ENCODE measurements at places on chromosomes 2 and 18.

DNA sequence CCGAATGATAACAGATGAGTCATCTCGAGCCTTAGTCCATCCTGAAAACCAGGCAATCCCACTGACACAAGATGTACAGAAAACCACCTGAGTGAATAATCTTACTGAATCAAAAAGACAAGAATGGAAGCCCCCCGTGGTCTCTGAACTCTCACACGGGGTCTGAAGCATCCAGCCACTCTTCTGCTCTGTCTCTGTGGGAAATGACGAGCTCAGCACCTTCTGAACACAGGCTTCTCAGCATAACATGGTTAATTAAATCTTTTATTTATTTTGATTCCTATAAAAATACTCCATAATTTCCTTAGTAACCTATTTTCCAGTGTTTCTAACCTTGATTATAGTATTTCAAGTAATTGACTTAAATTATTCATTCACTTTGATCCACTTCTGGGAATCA is 203.7 kb downstream of the TMEM163 start:
- DNase-seq: no peak

DNA sequence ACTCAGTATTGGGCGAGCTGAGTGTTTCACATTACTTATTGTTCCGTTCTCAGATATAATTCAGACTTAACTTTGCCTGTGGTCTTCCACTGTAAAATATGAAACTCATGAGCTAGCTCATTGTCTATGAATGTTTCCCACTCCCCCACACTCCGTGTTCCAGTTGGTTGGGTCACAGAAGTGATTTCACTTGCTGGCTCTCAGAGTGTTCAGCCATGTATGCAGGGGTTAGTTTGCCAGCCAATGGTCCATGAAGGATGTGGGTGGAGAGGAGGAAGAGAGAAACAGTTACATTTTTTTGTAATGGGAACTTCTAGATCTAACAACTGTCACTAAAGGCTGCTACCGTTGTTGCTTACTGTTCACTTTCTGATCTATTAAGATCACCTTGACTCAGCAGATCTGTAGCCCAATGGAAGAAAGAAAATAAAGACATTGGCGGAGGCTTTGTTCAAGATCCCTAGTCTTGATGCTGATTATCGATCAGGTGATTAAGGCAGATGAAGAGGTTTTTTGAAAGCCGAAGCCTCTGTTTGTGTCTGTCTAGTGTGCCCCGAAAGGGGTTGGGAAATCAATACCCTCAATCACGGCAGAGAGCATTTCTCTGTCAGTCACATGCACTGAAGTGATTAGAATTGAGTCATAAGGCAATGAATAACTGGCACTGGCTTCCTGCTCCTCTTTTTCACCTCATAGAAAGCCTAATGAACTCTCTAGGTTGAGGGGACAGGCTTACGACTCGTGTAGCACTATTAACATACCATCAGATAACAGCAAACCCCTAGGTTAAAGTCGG is 279.7 kb upstream of the FIGN start:
- no peak for DNase-seq

DNA sequence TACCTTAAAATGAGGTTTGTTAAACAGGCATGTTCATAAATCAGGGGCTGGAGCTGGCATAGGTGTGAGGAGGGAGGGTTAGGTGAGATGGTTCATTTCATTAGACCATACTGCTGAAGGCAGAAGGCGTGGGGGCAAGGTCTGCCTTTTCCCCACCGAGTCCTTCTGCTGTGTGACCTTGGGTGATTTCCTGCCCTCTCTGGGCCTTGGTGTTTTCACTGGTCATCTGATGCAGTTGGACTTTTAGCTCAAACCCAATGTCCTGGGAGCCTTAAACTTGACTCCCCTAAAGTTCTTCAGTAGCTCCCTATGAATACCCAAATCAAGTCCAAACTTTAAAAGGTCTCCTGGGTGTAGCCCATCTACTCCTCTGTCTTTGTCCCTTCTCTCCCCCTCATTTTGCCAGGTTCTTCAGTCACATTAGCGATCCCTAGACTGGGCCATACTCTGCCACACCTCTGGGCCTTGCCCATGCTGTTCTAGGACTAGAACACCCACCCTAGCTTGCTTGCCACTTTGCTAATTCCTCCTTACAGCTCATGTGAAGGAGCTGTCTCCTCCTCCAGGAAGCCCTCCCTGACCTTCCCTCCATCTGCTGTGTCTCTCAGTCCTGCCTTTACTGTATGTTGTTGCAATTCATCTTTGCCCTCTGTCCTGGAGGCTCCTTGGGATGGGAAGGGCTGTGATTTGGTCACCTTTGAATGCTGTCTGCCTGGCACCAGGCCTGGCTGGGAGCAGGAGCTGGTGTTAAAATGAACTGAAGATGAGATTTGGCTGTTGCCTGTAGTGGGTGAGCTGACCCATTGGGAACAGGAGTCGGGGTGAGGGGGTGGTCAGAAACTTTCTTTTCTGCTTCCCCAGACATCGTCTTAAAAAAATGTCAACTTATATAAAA is 85.4 kb upstream of the HS6ST1 start:
- DNase-seq: no peak

DNA sequence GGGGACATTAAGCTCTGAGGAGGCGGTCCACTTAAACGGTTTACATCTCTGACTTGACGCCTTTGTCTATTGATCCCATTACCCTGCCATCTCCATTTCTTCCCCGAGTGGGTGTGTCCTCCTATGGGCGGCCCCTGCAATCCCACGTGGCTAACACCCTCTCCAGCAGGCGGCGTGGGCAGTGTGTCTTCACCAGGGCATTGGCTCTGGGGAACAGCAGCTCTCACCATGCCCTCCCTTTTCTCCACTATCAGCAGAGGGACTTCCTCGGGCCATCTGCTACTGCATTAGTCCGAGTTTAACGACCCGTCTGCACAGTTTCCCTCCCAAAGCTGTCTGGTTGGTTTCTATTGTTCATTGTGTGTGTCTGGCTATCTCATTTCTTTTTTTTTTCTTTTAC is 511.9 kb upstream of the NRP2 start:
- DNase-seq: peak; percentile 28

- no peak for DNase-seq
Observed at GRCh38 chr2:220785178-220785577, 786.9 kb downstream of the EPHA4 start.

DNA sequence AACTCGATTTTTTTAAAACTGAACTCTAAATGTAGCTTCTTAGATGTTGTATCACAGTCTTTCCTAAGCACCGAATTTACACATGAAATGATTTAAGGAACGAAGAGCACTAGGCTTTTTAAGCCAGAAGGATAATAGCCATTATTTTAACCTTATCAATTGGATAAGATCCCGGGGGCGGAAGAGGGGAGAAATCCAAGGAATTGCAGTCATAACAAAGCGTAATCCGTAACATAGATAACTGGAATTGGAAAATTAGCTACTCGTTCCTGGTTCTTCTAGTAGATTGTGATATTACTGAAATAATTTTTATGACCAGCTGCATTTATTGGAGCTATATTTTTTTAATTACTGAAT is 988 bp upstream of the KANSL1L start:
- DNase-seq: peak; percentile 9

- no peak for DNase-seq
Observed at GRCh38 chr2:229669841-229670240, 44.5 kb downstream of the DNER start.

DNA sequence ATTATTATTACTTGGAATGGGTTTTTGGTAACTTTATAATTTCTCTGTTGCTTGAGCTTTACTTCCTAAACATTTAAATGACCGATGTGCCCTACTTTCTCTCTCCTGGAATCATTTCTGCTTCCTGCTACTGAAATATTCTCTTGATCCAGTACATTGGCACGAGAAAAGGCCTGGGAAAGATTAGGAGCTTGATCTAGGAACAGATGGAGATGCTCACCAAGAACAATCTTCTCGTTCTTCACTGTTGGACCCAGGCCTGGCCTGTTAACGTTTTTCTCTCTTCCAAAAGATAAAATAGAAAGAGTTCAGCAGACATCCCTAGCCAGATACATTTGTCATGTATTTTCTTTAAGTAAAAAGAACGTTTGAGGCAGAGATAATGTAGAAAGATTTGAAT is 1356.8 kb upstream of the CRIM1 start:
- DNase-seq: no peak

GRCh38 chr18:76522122-76522503 is 27.1 kb upstream of the ZNF516 start:
- DNase-seq: no peak

DNA sequence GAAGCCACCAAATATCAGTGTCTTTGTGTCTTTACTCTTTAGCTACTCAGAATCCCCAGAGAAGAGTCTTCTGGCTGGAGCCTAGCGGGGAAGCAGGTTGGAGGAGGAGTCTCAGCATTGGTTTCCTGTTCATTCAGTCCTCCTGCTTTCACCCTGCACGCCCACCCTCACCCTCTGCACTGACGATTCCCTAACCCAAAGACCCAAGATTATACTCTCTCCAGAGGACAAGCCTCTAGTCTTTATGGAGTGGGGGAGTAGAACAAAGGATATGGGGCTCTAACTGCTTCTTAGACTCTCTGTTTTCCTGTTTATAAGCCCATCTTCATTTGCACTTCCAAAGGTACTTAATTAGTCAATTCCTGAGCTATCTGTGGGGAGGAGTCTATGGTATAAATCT is 338.8 kb downstream of the AGPS start:
- DNase-seq: no peak

DNA sequence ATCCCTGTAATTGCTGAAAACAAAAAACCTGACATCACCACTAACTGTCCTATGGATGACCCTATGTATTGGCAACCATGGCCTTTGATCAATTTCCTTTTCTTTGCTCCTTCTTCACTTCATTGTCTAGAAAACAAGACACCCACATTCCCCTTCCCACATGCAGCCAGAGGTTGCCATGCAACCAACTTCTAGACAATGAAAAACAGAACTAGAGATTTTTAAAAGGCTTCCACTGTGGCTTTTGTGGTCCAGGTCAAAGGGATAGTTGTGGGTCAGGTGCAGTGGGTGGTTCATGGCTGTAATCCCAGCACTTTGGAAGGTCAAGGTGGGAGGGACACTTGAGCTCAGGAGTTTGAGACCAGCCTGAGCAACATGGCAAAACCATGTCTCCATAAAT is 139.3 kb upstream of the DOK6 start:
- no peak for DNase-seq

DNA sequence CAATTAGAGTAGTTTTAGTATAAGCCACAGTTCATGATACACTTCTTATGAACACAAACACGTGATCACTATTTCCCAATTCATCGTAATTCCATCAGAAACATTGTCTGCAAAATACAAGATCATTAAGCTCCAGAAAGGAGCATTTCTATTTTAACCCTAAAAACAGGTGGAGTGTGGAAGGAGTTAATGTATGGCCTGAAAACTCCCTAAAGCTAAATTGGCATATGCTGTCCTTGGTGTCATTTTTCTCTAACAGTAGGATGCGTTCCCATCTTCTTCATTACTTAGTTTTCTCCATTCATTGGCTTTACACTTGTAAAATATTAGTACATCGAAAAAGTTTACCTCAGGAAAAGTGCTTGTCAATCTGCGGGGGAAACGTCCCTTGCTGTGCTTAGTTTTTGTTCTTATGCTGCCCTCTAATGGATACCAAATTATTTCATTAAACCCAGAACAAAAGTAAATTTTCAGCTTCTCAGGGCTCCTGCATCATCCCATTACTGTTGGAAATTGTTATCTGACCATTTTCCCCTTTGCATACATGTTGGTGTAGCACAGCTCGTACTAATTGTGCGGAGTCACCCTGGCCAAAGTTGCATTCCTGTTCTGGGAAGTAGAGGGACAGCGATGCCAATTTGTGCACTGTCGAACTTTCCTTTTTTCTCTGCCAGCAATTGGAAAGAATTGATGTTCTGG is 153.4 kb downstream of the GPD2 start:
- DNase-seq: peak; percentile 45

DNA sequence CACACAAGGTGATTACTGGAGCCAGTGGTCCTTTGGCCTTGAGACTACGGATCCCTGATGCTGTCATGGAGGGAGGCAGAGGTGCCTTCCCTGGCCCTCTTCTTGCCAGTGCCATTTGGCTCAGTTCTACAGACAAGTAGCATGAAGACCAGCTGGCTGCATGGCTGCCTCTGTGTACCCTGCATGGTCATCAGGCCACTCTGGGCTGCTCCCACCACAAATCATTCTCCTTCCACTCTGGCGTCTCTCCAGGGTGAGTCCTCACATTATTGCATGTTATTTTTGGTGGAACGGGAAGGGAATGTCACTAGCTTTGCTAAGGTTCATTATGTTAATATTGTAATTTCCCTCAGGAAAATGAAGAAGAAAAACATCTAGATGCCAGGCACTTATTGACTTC is 229.8 kb downstream of the VAPA start:
- no peak for DNase-seq

- DNase-seq: no peak
Observed at GRCh38 chr18:77160515-77160914, 27.9 kb upstream of the MBP start.

DNA sequence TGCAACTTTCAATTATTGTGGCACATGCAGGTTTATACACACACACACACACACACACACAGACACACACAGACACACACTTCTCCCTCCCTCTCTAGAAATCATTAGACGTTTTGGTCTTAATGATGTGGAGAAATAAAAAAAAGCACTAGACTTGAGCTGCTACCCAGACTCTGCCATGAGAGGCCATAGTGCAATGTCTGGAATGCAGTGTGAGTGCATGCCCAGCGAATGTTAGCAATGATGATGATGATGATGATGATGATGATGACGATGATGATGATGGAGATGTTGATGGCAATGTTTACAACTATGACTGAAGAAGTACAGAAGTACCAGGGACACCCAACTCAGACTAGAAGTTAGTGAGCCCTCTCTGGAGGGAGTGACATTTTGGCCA is 23.8 kb upstream of the KLHL29 start:
- DNase-seq: no peak

DNA sequence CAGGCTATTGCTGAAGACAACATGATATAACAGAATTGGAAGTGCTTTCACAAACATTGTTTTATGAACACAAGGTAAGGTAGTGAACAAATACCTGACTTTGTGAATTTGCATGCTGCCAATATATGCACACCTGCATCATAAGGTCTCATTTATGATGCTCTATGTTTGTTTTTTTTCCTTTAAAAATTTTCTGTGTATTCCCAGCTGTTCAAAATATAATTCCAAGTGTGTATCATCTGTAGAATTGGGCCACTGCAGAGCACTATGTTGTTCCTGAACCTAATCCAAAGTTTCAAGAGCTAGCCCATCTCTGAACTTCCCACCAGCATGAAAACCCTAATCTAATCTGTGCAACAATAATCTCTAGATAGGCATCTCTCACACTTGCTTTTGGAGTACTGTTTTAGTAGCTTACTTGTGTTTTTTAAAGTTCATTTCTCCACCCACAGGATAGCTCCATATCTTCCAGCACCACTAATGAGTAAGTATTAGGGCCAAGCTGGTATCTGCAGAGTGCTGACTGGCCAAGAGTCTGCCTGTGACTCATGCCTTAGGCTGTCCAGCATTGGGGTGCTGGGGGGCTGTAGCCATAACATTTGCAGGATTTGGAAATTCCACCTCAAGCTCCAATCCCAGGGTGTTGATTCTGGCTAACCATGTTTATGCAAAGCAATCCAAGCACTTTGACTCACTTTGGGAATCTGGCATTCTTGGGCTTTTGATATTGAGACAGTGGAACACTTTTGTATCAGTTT is 208.2 kb upstream of the REV1 start:
- no peak for DNase-seq

Measured in D341Med (cell line).